ENCODE measurements at places on chromosomes 7 and 10.
A peak's percentile ranks its signal among the peaks of the same experiment; 100 is the strongest.

GRCh38 chr10:80444646-80445319 lies 9.3 kb upstream of the TSPAN14 start:
- no peak for DNase-seq

DNA sequence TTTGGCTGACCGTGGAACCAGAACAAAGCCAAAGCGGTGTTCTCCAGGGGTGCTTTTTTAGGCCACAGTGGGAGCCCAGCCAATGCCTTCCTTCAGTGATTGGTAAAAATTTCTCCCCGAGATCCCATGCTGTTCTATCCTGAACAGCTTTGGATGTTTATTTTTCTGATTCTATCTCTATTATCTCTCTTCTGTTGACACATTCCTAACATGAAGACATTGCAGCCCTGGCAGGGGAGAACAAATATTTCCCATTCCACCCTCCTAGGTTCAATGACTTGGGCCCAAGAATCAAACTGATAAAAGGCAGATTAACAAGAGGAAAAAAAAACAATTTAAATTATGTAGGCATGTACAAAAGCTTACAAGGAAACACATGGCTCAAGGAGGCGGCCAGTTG lies 162.7 kb downstream of the PFKFB3 start:
- DNase-seq = no peak

GRCh38 chr7:152911922-152912321 lies 152.4 kb downstream of the ACTR3B start:
- DNase-seq = no peak

DNA sequence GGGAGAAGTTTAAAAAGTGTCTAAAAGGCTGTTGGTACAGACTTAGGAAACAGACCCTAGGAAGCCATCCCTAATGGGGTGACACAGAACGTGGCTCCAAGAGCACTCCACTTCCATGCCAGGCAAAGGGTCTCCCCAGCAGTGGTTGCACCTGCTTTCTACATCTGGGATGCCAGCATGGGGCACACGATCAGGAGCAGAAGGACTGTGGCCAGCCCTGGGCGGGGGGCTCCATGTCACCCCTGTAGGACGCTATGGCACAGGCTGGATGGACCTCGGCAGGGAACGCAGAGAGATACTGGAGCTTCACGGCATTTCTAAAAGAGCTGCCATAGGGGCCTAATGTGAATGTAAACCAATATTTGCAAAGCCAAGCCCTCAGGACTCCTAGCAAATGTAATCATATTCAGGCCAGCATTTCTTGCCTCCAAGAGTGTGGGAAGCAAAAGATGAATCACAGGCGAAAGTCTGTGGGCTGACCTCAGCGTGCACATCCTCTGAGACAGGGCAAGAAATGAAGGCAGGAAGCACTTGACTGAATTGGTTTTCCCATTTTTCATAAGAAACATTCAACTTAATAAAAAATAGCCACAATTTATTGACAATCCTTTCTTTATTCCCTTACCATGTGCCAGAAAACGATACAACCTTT lies 93.9 kb downstream of the ATXN7L1 start:
- DNase-seq = no peak

- DNase-seq = no peak
Observed at GRCh38 chr7:109694149-109695071, 1124.7 kb downstream of the DNAJB9 start.

DNA sequence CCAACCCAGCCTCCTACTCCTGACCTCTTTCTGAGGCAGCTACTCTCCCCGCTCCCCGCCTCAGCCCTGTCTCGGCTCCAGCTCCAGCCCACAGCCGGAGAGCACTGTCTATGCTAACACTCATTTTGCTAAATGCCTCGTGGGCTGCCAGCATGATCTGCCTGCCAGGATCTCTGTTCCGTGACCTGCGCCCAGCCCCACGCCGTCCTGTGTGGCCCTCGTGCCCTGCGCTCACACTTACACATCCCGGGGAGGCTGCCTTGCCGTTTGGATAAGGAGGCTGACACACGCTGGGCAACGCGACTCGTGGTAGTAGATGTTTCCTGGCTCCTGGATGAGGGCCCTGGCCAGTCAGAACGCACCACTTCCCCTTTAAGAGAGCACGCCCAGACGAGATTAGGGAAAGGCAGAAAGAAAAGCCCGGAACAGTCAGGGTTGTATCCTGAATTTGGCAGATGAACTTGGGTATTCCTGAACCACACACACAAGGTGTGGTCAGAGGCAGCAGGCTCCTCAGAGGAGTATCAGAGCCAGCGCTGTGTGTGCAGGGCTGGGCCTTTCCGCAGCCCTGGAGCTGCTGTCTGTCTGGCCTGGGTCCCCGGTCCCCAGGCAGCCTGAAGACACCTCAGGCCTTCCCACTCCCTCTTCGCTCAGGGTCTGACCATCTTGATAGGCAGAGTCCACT lies 97.7 kb upstream of the EFCAB10 start:
- DNase-seq = peak; percentile 58

DNA sequence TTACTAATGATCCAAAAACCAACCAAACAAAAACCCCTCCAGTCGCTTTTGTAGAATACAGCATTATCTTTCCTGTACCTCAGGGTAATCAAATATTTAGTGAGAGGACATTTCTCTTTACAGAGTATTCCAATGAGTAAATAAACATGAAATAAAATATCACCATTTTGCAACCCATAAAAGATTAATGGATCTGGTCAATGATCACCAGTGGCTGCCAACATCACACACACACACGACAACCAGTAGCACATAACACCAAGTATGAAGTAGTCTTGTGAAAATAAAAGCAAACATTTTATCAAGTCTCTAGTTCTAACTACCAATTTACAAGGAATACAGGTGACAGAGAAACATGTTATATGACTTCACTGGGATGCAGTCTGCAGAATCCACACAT lies 188.6 kb upstream of the IMMP2L start:
- no peak for DNase-seq

DNA sequence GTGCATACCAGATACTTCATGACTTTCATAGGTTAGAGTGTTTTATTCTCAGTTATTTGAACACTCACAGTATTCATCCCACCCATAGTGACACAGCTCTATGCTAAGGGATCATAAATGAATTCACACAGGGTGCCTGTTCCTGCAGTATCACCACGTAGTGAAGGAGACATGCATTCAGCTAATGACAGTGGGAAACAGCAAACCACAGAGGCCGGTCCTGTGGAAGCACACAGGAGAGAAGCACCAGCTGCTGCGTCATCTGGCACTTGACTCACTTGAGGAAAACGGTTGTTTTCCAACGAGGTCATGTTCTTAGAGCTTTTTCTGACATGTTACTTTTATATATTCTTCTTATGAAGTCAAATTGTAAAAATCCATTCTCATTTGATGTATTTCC lies 73.0 kb downstream of the UBE3C start:
- DNase-seq = peak; percentile 72

- DNase-seq = no peak
Observed at GRCh38 chr7:2312267-2312929, 1.8 kb downstream of the SNX8 start.

DNA sequence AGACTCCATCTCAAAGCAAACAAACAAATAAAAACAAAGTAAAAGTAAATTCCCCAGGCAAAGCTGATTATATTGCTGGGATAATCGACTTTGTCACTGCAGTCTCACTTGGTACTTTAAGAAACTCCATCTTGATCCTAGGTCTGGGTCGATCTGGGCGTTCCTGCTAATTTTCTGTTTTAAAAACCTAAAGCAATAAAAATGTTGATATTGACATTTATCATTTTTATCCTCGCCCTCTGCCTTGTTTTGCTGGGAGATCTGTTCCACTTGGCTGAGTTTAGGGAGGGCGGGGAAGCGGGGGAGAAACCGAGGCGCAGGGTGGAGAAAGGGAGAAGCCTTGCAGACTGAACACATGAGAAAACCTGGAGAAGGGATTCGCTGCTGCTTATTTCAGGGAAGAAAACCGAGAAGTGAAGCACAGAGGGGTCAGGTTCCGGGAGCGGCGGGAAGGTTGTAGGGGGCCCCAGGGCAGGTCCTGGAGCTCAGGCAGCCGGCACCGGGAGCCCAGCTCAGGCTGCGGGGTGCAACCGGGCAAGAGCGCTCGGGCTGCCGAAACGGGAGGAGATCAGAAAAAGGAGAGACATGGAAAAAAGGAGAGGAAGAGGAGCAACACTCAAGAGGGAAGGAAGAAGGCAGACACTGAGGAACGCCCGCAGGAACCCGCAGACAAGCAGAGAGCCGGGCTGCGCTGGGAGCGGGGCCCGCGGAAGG lies 27.3 kb upstream of the KMT2C start:
- DNase-seq = peak; percentile 35

DNA sequence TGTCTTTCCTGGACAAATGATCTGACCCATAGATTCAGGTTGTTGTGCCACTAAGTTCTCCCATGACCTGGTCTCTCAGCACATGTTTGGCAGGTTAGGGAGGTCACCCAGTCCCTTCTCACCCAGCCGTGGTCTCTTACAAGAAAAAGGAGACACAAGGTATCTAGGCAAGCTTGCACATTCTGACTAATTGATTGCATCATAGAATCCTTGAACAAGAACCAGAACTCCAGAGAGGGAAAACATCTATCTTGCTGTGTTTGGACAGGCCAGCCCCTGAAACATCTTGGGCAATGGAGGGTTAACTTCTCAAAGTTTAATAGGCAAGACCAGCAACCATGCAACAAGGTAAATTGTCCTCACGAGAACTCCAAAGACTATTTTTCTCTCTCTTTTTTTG lies 8.5 kb upstream of the HK1 start:
- no peak for DNase-seq

GRCh38 chr7:119733127-119733879 lies 539.7 kb upstream of the KCND2 start:
- DNase-seq = no peak

- no peak for DNase-seq
Observed at GRCh38 chr7:26699766-26700165, 164.6 kb downstream of the SKAP2 start.

- no peak for DNase-seq
Observed at GRCh38 chr7:6640246-6640721, 3.2 kb downstream of the ZNF316 start.

- no peak for DNase-seq
Observed at GRCh38 chr10:102255404-102255803, 10.1 kb downstream of the GBF1 start.

DNA sequence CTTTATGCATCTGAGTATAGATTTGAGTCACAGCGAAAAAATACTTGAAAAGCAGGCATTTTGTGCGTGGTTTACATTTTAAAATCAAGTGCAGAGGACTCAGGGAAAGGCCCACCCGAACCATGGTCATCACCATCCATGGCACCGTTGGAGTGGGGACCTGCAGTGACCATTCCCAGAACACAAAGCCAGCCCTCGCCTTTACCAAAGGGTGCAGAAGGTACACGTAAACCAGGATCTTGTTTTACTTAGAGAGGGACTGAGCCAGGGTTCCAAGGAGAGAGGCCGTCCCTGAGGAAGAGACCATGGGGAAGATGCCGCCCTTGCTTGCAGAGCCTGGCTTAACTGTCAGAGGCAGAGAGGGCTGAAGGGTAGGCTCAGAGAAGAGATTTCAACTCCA lies 12.0 kb upstream of the CNPY1 start:
- DNase-seq = no peak

DNA sequence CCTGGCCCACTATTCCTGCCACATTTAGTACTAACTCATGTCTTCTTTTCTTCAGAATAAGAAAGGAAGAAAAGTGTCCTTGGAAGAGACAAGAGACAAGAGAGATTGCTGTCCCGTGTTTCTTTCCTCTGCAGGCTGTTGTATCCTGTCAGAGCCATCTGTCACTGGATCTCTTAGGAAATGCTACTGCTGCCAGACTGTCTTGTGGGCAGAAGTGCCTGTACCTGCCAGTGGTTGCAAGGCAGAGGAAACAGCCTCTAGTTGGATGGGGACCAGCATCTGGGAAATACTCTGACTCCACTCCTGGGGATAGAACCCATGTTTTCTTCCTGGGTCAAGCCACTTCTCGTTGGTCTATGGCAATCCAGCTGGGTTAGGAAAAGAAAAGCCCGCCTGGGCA lies 16.7 kb upstream of the MAP3K8 start:
- DNase-seq = no peak

DNA sequence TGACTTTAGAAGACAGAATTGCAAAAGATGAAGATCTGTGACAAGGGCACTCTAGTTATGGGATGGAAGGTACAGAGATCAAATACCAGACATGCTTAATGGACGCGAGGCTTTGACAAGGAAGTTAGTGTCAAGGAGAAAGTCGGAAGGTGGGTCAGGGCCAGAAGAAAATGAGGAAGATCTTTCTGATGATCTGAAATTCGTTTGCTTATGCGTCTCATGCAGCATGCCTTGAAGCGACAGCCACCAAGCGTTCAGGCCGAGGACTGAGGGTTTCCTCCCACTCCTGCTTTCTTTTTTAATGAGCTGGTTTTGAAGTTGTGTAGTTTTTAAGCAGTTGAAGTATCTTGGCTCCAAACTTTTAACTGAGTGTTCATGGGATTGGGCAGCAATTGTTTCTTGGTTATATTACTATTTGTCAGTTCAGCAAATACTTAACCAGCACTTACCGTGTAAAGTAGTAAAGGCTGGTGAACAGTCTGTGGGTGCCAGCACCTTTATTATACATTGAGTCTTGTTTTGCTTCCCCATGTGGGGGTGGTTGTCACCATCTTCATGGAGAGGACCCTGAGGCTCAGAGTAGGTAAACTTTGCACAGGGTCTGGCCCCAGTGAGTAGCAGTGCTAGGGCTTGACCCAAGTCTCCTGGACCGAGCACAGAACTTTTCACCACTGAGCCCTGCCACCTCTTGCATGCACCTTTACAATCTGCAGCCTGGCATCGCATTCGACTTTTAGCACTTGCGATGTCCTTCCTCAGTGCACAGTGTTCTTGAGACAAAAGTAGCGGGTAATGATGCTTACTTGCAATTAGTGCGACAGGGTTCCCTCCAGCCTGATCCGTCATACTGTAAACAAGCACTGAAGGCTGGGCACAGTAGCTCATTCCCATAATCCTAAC lies 14.3 kb upstream of the BHLHA15 start:
- no peak for DNase-seq

- DNase-seq = no peak
Observed at GRCh38 chr10:33256458-33256857, 78.0 kb downstream of the NRP1 start.

- no peak for DNase-seq
Observed at GRCh38 chr10:71426058-71426605, 29.4 kb downstream of the CDH23 start.

- no peak for DNase-seq
Observed at GRCh38 chr10:98745645-98746044, 298.9 kb upstream of the HPS1 start.

- no peak for DNase-seq
Observed at GRCh38 chr7:129189661-129190310, 1.4 kb downstream of the SMO start.

GRCh38 chr7:89826557-89826956 lies 327.7 kb upstream of the STEAP1 start:
- DNase-seq = no peak
